ENCODE measurements at places on chromosomes 7 and 10.

DNA sequence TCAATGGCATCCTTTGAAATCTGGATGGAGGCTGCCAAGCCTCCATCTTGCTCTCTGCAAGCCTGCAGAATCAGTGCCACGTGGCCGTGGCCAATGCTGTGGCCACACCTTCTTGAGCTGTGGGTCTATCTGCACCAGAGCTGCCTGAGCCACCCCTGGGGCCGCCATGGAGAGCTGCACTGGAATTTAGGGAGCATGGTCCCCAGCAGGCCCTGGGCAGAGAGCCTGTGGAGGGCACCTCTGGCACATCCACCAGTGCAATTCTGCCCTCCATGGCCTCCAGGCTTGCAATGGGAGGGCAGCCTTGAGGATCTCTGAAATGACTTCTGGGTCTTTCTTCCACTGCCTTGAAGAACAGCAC, 55.6 kb upstream of the NKX6-2 start:
- no peak for DNase-seq

GRCh38 chr7:150656047-150656446, 23.9 kb upstream of the GIMAP6 start:
- DNase-seq = no peak

GRCh38 chr10:19730167-19730906, 85.9 kb upstream of the PLXDC2 start:
- DNase-seq = no peak

GRCh38 chr7:103668279-103668941, 222.4 kb upstream of the SLC26A5 start:
- no peak for DNase-seq

DNA sequence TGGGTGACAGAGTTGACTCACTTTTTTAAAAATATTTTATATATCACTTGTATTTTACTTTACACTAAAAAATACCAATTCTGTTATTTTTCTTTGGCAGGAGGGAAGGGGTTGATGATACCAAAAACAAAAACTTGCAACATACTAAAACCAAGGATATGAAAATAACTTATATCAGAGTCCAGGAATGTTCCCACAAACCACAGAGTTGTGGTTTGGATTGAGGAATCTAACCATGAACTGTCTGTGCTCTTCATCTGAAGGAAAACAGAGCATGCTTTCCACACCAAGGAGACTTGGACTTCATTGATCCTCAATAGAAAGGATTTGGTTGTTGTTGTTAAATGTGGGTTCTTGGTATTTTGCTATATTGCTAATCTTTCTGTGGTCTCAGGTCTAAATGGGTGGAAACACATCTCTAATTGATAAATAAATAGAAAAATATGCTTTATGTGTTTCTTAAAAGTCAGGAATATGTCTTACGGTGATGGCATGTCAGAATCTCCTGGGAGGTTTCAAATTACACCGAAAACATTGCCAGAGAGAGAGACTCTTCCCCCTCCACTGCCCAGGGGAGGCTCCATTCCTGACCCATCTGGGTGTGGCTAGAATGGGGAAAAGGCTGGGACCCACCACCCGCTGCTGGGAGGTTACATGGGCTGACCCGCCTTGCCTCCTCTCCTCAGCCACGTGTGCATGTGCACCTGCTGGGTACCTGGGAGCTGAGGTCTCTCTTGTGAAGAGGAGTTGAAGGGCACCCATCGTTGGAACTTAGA, 46.9 kb upstream of the STK17A start:
- DNase-seq = no peak
